ENCODE measurements at places on chromosomes 1 and 21. TPM values are rescaled to one million over a fixed set of nuclear protein-coding genes. Genes with fewer than 3 reads are reported as not detected.

- peak; percentile 60 for DNase-seq
Observed at GRCh38 chr1:211735208-211736170, 60.1 kb upstream of the NEK2 start.

- peak; percentile 85 for DNase-seq
Observed at GRCh38 chr1:109984456-109985246, at the start of gene AHCYL1. Gene AHCYL1 (plus strand): TSS chr1:109984765. CDS start chr1:109985053, 288 bp downstream.

GRCh38 chr1:207871117-207871649 is 39.7 kb downstream of the CD34 start:
- no peak for DNase-seq

DNA sequence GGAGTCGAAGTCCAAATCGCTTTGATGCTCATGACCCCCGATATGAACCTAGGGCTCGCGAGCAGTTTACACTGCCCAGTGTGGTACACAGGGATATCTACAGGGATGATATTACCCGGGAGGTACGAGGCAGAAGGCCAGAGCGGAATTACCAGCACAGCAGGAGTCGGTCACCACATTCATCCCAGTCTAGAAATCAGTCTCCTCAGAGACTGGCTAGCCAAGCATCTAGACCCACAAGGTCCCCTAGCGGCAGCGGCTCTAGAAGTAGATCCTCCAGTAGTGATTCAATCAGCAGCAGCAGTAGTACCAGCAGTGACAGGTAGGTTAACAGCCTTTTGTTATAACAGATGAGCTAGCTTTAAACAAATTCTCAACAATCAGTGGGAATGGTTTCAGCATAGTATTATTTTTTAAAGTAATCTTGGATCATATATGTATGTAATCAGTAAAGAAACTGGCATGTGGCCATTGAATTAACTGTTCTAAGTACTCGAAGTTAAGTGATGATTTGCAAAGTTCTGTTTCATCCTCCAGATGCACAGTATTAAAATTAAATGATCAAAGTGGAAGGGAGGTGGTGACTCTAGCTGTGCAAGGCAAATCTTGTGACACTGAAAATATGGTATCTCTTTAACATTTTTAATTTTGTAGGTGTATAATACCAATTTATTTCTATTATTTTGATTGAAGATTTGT is 29.0 kb downstream of the SPEN start:
- DNase-seq = no peak

DNA sequence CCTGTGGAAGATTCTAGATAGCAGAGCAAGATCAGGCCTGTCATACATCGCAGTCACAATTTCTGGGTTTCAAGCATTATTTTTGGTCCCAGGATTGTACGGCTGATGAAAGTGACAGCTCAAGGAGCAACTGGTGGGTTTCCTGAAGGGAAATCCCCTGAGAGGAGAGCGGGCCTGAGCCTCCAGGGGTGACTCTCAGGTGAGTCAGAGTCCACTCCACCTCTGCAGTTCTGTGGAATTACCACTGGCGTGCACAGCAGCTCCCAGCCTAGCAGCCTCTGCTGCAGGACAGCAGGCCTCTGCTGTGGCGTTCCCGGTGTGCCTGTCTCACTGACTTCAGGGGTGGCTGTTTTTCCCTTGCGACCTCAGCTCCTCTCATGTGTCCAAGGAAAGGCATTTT is 24.4 kb downstream of the SLC66A1 start:
- DNase-seq = no peak

DNA sequence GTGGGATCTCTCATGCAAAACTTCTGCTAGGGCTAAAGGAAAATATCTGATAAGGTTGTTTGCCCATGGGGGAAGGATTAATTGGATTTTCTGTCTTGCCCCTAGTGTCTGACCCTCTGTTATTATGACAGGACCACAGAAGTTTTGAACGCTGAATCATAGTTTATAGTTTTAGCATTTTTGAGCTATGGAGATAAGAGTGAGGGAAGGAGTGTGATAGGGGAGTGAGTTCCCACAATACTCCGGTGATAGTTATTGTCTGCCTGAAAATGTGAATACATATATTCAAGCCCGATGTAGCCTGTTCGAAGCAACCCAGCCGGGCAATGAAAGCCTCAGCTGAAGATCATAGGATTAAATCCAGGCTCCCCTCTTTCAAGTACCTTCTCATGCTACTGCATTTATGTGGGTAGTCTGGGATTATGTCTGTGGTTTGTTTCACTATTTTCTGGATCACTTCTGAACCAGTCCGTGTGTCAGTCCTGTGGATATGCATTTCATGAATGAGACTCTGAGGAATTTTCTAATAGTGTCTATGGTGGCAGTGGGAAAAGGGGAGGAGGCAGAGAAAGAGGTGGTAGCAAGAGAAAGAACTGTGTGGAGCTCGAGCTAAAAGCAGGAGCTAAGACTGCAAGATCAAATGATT is 258.7 kb downstream of the DISC1 start:
- no peak for DNase-seq

- DNase-seq = no peak
Observed at GRCh38 chr1:64663668-64664067, 81.2 kb upstream of the RAVER2 start.

GRCh38 chr1:27668121-27668807 is 3.7 kb downstream of the IFI6 start:
- no peak for DNase-seq

GRCh38 chr1:246632281-246633168 is 66.3 kb downstream of the CNST start:
- DNase-seq = no peak

DNA sequence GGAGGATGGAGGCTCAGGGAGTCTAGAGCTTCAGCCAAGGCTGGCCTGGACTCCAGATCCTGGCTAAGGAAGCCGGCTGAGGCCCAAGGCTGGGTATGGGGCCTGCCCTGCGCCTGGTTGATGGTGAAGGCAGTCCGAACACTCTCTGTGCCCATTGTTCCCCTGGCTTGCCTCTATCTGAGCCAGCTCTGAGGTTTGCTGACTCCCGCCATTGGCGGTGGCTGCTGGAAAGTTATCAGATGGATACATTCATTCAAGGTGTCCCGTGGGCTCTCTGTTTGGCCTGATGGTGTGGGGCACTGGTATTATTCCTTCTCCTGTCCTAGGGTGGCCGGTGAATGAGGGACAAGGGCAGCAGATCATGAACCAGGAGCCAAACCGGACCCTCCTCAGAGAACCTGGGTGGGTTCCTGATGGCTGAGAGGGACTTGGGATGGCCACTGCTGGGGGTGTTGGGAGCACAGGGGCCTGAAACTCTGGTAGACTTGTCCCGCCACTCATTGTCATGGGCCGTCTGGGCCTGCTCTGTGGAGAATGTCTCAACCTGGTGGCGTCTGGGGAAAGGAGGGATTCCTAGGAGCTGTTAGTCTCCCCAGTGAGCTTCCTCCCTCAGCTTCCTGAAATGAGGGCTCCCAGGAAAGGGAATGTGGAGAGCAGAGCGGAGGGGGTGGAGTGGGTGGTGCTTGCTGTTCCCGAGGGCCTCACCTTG is 22.2 kb downstream of the SLC26A9 start:
- DNase-seq = no peak

DNA sequence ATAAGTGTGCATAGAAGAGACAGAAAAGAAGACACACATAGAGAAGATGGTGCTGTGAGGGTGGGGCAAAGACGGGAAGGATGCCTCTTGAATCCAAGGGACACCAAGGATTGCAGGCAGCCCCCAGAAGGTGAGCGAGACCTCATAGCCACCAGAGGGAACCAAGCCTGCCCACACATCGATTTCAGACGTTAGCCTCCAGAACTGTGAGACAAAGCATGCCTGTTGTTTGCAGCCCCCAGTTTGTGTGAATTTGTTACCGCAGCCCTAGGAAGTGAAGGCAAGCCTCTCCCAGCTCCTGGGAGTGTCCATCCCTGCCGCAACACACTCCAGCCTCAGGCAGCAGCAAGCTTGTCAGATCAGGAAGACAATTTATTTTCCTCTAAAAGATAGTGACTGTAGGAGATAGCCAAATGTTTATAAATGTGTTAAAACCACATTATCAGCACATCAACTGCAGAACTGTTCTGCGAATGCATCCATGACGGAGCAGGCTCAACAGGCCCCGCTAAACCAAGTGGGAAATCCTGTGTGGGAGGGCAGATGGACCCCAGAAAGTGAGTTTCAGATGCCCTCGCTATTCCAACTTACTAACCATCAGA is 543.3 kb downstream of the MATN1 start:
- DNase-seq = no peak

- DNase-seq = no peak
Observed at GRCh38 chr1:150516050-150516591, 569 bp downstream of the FALEC start.

- DNase-seq = no peak
Observed at GRCh38 chr1:235246022-235246948, 81.7 kb downstream of the ARID4B start.

Gene TEKT2
- not detected for total RNA-seq

Gene DEPDC1
- total RNA-seq = 2.1 TPM

Gene C1QC
- not detected for total RNA-seq

Gene FAM177B
- total RNA-seq = not detected

Gene UBXN10
- total RNA-seq = 0.24 TPM

Gene ATP6V0B
- 103 TPM for total RNA-seq

Gene SEMA4A
- 0.93 TPM for total RNA-seq

Gene MFAP2
- total RNA-seq = 133 TPM

Measured in glomerular endothelial cell (primary cell).